Upper lobe of right lung (tissue), 1 donor: ENCODE measurements at places on chromosomes 3 and 15.
A peak's percentile ranks its signal among the peaks of the same experiment; 100 is the strongest.

DNA sequence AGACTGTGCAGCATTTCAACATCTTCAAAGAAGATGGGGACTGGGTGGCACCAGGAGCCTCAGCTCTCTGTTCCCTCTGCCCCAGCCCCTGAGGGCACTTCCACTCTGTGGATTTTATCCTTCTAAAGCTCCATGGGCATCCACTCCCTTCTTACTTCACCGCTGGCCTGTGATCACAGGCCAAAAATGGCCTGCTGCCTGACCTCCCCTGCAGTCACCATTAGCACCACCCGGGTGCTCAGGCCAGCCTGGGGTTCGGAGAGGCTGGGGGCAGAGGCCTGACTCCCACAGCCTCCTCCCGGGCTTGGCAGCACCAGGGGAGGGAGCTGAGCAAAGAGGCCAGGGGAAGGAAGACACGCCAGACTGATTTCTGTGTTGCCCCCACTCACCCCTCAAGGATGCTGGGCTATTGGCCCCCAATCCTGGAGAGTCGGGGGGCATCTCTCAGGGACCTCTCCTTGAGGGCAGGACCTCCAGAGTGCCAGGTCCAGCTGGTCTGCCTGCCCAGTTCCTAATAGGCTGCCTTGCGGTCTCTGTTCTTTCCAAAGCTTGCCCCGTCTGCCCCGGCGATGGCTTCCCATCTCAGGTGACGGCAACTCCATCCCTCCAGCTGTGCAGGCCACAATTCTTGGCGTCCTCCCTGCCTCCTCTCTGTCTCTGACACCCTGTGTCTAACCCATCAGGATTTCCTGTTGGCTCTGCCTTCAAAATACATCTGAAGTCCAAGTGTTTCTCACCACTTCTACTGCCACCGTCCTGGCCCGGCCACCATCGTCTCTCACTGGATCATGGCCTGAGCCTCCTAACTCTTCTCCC lies 67.1 kb downstream of the EXOG start:
- peak; percentile 38 for DNase-seq

DNA sequence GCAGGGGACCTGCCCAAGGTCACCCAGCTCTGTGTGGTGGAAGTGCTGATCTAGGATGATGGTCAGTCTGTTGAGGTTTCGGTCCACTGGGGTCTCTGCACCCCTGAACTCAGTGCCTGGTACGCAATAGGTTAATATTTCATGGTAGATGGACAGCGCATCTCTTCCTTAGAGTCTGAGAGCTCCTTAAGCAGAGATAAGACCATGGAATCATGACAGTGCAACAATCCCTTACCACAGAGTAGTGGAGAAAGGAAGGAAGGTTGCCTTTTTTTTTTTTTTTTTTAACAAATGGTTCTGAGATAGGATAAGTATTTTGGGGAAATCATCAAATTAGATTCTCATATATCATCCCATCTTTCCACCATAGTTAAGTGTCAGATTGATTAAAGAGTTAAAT lies 79.8 kb upstream of the SLC6A1 start:
- DNase-seq = no peak

DNA sequence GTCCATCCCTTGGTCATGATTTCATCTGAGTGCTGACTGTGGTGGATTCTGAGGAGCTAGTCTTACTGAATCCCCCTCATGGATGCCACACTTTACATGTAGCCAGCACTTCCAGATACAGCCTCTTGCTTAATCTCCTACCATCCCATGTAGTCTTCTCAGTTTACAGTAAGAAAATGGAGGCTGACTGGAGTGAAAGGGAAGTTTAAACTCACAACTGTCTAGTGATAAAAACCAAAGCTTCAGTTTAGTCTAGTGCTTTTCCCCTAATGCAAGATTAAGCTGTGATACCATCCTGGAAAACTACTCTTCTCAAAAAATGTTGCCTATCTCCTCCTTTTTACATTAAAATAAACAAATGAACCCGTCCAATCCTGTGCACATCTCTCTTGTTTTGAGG lies 146.8 kb upstream of the HES1 start:
- no peak for DNase-seq

- DNase-seq = no peak
Observed at GRCh38 chr15:63054985-63055384, 12.4 kb downstream of the TPM1 start.

DNA sequence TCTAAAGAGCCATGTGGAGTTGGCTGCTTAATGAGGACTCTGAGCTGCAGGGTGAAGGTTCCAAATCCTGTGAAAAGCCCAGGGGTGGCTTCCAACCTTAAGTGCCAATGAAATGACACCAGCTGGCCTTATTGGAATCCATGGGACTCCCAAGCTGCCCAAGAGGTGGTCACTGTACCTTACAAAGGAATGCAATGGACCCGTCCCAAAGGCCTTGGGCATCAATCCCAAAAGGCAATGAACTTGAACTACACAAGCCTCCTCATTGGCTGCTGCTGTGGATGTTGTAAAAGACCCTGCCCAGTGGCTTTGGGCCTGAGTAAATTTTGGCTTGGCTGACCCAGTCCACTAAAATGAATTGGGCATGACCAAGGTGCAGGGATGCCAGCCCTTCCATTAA lies 129.3 kb downstream of the WNT5A start:
- DNase-seq = no peak

- DNase-seq = no peak
Observed at GRCh38 chr3:16477056-16477455, 36.4 kb downstream of the RFTN1 start.

DNA sequence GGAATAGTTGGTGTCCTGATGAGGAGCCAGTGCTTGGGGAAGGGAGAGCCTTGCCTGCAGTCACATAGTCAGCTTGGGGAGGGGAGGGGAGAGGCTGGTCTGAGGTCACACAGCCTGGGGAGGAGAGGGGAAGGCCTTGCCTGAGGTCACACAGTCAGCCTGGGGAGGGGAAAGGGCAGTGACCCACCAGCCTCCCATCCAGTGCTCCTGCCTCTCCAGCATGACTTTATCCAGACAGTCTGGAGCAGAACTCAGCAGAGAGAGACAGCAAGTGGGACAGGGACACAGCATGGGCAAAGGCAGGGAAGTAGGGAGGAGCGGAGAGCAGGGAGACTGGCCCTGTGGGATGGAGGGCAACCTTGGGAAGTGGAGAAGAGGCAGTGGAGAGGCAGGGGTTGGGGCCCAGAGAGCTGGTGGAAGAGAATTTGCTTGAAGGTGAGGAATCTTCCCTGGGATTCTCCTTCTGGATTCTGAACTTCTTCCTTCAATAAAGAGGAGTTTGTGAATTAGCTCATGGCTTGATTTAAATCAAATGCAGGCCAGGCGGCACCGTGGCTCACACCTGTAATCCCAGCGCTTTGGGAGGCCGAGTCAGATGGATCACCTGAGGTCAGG lies 64.5 kb downstream of the CORO2B start:
- DNase-seq = peak; percentile 35

DNA sequence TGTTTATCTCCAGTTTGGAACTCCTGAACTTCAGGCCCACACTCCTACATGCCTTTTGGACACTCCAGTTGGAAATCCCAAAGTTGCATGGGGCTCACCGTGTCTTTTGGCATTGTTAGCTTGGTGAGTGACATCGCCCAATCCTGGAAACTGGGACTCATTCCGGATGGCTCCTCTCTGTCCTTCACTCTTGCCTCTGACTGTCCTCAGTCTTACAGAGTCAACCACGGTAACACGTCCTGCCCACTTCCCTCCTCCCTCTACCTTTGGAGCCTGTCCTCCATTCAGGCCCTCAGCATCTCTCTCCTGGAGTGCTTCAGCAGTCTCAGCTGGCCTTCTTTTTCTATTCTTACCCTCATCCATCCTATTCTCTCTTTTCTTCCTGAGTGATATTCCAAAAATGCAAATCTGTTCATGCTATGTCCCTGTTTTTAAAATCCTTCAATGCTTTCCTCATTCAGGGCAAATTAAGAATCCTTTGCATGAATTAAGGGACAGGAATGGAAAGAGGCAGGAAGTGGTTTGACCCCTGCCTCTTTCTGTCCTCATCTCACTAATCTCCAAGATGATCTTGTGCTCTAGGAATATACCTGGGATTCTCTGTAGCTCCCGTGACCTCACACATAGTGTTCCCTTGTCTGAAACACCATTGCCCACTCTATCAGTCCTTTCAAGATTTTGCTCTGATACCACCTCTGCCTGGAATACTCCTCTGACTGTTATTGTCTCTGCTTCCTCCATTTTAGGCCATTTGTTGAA lies 42.5 kb downstream of the LPP start:
- no peak for DNase-seq

DNA sequence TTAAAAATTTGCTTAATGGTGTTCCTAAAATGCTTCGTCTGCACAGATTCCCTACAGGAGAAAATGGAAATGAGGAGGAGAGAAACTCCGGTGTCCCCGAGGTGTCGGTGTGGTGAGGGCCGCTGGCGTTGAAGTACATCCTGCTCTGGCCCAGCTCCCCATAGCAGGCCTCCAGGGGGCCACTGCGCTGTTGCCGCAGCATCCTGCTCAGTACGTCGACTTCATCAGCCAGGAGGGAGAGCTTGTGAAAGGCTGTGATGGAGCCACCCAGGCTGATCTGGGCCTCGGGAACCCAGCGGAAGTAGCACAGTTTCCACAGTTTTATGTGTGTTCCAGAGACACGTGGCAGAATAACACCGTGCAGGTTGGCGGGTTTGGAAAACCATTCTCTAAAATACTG lies 37.8 kb downstream of the FAN1 start:
- no peak for DNase-seq

GRCh38 chr15:37055481-37055880 lies 44.9 kb downstream of the MEIS2 start:
- DNase-seq = no peak
